Fibroblast of mammary gland (primary cell): ENCODE measurements at places on chromosomes 3 and 15.

GRCh38 chr3:172106989-172107388 lies 67.6 kb downstream of the FNDC3B start:
- no peak for DNase-seq

DNA sequence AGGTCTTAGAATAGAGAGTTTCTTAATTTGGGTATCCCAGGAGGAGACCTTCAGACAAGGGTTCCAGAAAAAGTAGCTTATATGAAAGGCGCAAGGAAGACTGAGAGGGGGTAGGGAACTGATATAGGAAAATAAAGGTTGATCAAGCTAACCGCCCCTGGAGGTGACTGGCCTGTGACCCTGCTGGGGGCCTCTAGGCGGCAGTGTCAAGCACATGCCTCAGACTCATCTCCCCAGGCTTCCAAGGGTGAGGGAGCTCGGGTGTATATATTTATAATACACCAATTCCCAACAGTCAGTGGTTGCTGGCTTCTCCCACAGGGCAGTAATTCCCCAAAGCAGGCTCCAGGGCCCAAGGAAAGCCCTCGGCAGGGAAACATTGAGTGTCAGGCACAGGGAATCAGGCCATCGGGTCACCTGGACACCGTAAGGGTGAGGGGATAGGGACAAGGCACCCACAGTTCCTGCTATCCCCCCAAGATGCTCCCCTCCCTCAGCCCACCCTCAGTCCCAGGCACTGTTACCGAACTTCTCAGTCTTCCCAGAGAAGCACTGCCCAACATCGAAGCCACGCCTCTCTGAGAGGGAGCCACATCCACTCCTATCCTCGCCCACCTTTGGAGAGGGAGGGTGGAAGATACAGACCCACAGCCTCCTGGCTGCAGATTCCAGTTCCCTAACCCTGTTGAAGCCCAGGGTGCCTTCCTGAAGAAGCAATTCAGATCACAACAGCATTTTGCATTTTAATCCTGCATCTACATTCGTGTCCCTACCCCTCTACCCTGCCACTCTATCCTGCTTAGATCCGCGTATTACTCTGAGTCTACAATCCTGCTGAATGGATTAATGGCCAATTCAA lies 19.5 kb upstream of the CAV3 start:
- no peak for DNase-seq

GRCh38 chr15:27912283-27912682 lies 186.8 kb downstream of the OCA2 start:
- DNase-seq: no peak

DNA sequence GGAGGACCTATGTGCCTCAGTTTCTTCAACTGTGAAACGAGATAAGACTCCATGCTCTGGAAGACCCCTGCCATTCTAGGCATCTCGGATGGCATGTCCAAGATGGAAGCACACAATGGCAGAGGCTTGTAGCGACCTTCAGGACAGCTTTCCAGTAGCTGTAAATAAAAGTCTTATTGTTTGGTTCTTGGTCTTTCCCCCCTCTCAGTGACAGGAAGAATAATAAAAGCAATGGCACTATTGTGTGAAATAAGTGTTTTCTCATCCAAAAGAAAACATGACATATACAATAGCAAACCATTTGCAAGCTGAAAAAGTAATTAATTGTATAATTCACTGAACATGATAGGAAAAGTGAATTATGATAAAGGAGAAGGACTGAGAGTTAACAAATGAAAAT lies 32.5 kb upstream of the CD47 start:
- no peak for DNase-seq

DNA sequence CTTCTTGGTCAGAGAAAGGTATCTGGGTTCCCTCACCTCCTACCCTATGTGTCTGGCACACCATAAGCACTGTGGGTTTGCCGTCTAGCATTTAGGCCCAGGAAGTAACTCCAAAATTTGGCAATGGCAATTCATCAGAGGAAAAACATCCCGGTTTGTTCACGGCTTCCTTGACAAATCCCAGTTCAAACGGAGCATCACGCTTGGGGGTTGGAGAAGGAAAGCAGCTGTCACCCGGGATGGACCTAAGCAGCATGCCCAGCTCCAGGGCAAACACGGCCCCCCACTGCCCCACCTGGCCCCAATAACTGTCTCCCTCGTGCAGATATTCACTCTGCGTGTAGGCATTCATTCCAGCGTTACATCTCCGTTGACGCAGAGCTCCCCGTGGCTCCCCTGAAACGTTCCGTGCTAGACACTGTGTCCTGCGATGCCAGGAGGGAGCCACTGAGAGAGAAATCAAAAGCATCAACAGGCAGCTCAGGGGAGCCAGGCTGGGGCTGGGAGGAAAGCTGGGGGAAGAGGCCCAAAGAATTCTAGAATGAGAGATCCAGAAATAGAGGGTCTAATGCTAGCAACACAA lies 41.4 kb downstream of the NTRK3 start:
- no peak for DNase-seq

- DNase-seq: no peak
These were observed 13.7 kb downstream of the EIF2AK4 start for GRCh38 chr15:39947401-39948197.

DNA sequence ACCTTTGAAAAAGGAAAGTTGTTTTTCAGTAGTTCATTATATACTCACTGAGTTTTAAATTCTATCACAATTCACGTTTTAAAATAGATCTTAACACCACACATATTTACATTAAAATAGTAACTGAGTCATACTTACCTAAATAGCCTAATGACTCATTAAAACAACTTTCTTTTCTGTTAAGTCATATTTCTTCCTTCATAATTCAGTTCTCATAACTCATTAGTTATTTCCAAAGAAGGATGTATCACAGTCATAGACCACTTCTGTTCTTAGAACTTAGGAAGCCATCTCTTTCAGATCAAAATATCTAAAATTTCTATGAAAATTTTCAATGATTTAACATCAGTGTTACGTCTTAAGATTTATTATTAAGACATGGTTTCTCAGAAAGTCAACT lies 885.9 kb downstream of the FHIT start:
- DNase-seq: peak; percentile 38

GRCh38 chr15:44193651-44194322 lies 1.3 kb downstream of the FRMD5 start:
- DNase-seq: peak; percentile 22

- no peak for DNase-seq
These were observed 4.8 kb upstream of the MECOM start for GRCh38 chr3:169668072-169668956.

GRCh38 chr3:135694142-135694541 lies 271.4 kb upstream of the PPP2R3A start:
- DNase-seq: no peak

DNA sequence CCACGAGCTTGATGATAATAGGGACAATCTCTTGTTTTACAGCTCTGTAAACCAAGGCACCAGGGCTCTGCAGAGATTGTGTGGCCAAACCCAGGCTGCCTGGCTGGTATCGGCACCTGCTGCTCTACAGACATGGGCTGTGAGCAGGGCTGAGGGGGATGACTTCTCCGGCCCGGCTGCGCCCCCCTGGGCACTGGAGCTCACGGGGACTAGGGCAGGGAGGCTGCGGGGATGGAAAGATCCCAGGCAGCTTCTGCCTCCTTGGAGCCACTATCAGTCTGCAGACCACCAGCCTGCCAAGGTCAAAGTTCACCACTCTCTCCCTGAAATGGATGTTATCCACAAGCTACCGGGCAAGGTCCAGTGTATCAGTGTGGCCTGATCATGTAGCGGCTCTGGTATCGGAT lies 22.0 kb upstream of the PIGZ start:
- no peak for DNase-seq

DNA sequence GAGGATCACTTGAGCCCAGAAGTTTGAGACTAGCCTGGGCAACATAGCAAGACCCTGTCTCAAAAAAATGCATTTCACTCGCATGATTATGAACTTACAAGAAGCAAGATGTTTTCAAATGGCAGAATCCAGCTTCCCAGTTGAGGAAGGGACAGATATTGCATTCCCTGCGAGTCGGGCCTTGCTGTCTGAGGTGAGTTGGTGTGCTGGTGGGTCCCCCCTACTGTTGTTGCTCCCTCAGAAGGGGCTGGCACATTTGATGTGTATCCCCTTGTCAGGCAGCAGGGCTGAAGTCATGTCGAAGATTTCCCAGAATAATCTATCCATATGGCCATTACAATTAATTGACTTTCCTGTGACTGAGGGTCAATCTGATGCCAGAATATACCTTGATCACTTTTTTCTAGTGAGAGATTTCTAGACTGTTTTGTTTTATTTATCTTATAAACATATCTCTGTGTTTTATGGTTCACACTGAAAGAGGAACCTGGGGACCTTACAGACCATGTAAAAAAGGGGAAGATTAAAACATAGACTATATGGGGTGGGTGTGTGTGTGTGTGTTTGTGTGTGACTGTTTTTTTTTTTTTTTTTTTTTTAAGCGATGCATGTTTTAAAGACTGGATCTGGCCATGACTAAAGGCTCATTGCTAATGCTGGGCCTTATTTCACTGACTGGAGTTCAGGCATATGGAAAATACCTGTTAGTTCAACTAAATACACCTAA lies 112.1 kb upstream of the MRPS22 start:
- DNase-seq: no peak

- DNase-seq: no peak
These were observed 71.1 kb upstream of the DLG1 start for GRCh38 chr3:197369545-197369944.

DNA sequence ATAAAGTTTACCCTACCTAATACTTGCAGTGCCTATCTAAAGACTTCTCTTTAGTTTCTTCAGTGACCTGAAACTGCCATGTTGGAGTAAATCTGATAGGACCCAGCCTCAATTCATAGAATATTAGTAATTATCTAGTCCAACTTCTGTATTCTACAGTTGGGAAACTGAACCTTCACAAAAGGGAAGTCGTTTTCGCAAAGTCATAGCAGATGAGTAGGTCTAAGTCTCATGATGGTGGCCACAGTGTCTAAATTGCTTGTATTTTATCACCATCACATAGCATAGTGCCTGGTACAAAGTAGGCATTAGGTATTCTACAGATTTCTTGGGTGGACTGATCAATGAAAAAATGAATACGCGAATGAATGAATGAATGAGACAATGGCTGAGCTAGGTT lies 8.4 kb downstream of the GMNC start:
- no peak for DNase-seq

DNA sequence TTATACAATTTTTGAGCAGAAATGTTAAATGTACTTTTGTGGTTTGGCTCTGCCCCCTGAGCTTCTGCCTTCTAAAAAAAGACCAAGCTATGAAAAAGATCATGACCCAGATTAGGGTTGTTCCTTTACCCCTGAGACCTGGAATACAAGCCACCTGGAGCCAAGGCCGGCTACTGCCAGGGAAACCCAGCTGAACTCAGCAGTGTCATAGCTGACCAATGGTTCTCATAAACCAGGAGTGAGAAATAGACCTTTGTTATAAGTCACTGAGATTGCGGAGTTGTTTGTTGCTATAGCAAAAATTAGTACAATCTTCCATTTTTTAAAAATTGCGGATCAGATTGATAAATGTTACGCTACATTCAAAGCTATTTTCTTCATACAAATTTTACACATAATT lies 1261.7 kb downstream of the ROBO1 start:
- no peak for DNase-seq

DNA sequence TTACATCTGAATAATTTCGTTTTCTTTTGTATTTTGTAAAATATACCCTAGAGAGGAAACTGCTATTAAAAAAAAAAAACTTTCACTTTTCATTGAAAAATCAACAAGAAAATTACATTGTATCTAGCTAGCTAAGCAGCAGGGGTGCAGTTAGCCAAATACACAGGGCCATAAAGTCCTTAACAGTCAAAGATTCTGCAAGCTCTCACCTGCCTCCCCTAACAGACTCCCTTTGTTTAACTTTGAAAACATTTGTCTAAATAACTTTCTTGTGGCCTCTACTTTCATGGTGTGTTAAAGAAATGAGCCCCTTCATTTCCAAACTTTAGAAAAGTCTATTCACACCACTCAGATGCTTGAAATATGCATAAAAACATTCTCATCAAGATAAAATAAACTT lies 23.3 kb downstream of the CBLB start:
- no peak for DNase-seq

DNA sequence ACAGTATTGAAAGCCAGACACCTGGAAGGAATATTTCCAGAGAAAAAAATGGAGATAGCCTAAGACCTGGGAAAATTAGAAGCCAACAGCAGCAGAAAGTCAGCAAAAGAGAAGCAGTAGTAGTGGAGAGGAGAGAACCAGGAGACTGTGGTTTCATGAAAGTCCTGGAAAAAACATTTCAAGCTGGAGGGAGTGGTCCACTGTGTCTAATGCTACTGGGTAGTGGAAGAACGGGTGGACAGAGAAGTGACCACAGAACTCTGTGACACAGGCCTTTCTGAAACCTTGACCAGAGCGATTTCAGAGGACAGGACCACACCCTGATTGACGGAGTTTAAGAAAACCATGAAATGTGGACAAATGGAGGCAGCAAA lies 15.3 kb upstream of the SH3BP5 start:
- DNase-seq: no peak

GRCh38 chr3:178086144-178086825 lies 450.0 kb upstream of the KCNMB2 start:
- no peak for DNase-seq

DNA sequence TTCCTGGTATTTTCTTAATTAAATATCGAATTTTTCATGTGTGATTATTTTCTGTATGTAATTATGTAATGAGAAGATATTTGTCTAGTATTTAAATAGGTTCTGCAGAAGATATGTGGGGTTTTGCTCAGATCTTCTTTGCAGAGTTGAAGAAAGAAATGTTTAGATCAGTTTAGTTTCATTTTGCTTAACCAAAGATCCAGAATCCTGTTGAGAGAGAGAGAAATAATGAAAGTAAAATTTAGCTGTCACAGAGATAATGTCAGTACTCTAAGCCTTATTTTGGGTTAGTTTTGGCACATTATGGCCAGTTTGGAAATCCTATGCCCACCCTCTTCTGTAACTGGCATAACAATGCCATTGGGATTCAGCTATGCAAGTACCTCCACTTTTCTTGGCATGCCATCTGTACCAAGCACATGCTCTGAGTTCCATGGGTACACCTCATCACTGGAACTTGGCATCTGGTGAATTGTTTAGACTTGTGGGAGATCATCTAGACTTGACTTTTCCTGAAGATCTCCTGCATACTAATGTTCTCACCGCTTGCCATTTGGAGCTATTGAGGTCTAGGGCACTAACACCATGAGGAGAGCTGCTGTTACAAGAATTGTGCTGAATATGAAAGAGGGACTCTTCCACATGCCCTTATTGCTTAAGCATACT lies 30.9 kb downstream of the PLSCR1 start:
- DNase-seq: no peak
